ENCODE measurements at places on chromosomes 12 and 14. TPM values are rescaled to one million over a fixed set of nuclear protein-coding genes. Genes with fewer than 3 reads are reported as not detected.

The ACSM4 gene
- total RNA-seq = not detected

The CRIP1 gene
- total RNA-seq = 34.1 TPM

The OTX2 gene
- not detected for total RNA-seq

GRCh38 chr12:77592836-77593235 lies 237.9 kb upstream of the NAV3 start:
- H3K4me1 ChIP-seq = no peaks in the 10 kb centered on the region
- H3K27ac ChIP-seq = no peak overlapping the region
- no peak for DNase-seq
- peaks cover 11% of the 10 kb centered on the region for H3K27me3 ChIP-seq
- no peak overlapping the region for H3K4me3 ChIP-seq

DNA sequence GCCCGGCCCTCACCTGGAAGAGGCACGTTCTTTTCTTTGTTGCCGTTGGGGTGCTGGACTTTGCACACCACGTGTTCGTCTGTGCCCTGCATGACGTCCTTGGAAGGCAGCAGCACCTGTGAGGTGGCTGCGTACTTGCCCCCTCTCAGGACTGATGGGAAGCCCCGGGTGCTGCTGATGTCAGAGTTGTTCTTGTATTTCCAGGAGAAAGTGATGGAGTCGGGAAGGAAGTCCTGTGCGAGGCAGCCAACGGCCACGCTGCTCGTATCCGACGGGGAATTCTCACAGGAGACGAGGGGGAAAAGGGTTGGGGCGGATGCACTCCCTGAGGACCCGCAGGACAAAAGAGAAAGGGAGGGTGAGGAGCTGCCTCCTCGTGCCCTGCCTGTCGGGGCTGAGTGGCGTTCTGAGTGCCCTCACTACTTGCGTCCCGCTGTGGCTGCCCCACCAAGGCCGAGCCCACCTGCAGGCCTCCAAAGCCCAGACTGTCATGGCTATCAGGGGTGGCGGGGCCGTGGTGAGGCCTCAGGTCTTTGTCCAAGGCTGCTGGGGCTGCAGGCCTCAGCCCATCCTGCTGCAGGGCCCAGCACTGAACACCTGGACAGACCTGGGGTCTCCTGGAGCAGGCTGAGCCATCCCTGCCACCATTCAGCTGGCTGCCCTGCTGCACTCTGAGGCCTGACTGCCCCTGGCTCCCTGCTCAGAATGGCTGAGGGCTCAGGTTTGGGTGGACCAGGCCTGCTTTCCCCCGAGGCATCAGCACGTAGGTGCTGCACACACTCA lies 329.7 kb downstream of the TMEM121 start:
- H3K36me3 ChIP-seq = no peaks in the 10 kb centered on the region
- DNase-seq = peak; percentile 85
- no peaks in the 10 kb centered on the region for H3K27me3 ChIP-seq

DNA sequence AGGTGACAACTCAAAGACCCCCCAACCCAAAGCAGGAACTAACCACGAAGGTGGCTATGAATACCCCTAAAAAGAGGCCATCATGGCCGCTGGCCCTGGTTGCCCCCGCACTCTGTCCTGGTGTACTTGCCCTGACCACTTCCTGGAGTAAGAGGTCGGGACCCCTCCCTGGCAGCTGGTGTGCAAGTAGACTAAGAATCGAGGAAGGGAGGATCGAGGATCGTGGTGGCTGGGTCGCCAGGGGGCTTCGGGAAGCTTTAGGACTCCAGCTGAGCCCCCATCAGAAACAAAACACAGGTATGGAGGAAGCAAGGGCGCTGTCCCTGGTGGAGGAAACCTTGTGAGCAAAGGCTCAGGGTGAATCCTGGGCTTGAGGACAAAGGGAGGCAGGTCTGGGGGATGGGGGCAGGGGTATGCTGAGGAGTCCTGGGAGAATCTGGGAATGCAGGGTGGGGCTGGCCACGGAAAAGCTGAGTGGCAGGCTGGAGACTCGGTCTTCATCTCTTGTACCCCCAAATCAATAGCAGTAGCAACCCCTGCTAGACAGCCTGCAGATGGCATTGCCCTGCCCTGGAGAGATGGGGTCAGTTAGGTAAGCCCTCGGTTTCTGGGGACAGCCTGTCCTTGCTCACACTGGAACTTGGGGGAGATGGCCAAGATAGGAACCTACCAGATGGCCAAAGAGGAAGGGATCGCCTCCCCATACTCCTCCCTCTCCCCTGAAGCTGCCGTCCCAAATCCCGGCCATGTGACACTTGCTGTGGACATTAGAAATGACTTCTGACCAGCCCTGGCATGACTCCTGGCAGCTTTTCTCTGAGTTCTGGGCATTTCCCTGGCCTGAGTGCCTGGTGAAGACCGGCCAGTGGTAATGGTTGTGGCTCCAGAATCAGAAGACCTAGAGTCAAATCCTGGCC lies 45.3 kb upstream of the ESRRB start:
- H3K27me3 ChIP-seq = peaks cover 19% of the 10 kb centered on the region
- H3K4me3 ChIP-seq = no peak overlapping the region
- H3K4me1 ChIP-seq = no peaks in the 10 kb centered on the region
- no peak overlapping the region for H3K27ac ChIP-seq

- DNase-seq = no peak
- peaks cover 37% of the 10 kb centered on the region for H3K36me3 ChIP-seq
- H3K27me3 ChIP-seq = no peaks in the 10 kb centered on the region
- H3K4me3 ChIP-seq = no peak overlapping the region
- no peaks in the 10 kb centered on the region for H3K4me1 ChIP-seq
Measured at GRCh38 chr12:57958061-57958657, 16.8 kb downstream of the ATP23 start.

DNA sequence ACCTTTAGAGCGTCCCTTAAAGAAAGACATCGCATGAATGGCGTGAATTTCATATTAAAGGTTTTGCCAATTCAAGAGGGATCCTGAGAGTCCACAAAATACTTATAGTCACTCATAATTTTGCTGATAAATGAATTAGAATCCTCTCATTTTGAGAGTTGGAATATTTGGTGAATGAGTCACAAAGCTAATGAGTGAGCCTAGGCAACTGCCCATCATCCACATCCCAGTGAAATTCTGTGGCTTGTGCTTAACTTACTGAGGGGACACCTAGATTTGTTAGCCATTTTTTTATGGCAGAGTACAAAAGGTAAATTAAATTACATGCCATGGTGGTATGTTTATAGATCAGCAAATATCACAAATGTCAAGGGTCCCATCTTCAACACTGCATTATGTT lies 12.7 kb upstream of the NOXRED1 start:
- H3K27ac ChIP-seq = no peak overlapping the region
- H3K36me3 ChIP-seq = peaks cover 52% of the 10 kb centered on the region
- no peaks in the 10 kb centered on the region for H3K27me3 ChIP-seq
- no peaks in the 10 kb centered on the region for H3K4me1 ChIP-seq
- DNase-seq = no peak
- no peak overlapping the region for H3K4me3 ChIP-seq
